Jurkat, Clone E6-1 (cell line): ENCODE measurements at places on chromosomes 2 and 18.
A peak's percentile ranks its signal among the peaks of the same experiment; 100 is the strongest.

DNA sequence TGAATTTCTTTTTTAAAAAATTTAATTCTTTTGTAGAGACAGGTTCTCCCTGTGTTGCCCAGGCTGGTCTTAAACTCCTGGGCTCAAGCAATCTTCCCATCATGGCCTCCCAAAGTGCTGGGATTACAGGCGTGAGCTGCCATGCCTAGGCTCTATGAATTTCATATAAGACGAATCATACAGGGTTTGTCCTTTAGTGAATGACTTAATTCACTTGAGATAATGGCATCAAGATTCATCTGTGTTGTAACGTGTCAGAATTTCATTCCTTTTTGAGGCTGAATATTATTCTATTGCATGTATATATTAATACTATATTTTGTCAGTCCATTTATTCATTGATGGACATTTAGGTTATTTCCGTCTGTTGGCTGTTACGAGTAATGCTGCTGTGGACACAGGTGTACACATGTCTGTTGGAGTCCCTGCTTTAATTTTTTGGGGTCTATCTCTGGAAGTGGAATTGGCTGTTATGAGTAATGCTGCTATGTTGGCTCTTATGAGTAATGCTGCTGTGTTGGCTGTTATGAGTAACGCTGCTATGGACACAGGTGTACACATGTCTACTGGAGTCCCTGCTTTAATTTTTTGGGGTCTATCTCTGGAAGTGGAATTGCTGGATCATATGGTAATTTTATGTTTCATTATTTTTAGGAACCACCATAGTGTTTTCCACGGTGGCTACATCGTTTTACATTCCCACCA lies 210.6 kb downstream of the CAMKMT start:
- no peak for DNase-seq

GRCh38 chr2:26874514-26874913 lies 26.6 kb downstream of the DPYSL5 start:
- DNase-seq, result no peak

- DNase-seq, result no peak
These were observed 18.3 kb downstream of the RAMP1 start for GRCh38 chr2:237877576-237878307.

- DNase-seq, result peak; percentile 99
These were observed 115.0 kb downstream of the SPTBN1 start for GRCh38 chr2:54570925-54571694.

GRCh38 chr2:37865640-37866039 lies 59.4 kb upstream of the RMDN2 start:
- no peak for DNase-seq

DNA sequence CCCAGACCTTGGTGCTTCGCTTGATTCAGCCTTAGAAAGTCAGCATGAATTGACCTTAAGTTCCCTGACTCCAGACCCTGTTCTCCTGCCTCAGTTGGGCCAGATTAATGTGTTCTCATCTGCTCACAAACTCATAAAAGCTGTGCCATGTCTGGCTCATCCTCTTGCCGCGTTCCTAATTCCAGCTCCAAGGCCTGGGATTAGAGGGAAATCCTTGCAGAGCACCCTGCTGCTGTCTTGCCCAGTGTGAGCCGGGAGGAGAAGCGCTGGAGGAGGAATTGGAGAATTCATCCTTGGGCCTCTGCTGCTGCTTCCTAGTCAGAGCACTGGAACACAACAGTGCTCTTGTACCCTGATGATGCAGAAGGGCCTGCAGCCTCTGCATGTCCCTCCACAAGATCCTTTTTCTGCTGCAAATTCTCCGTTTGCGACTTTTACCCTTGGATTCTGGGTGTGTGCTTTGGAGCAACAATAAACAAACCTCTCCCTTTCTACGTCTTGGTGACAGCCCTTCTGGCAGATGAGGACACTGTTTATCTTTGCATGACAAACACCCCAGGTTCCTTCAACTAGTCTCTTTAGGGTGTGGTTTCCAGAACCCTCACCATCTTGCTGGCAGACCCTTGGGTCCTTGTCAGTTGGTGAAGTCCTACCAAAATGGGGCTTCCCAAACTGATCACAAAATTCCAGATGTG lies 46.9 kb upstream of the CNGA3 start:
- no peak for DNase-seq

DNA sequence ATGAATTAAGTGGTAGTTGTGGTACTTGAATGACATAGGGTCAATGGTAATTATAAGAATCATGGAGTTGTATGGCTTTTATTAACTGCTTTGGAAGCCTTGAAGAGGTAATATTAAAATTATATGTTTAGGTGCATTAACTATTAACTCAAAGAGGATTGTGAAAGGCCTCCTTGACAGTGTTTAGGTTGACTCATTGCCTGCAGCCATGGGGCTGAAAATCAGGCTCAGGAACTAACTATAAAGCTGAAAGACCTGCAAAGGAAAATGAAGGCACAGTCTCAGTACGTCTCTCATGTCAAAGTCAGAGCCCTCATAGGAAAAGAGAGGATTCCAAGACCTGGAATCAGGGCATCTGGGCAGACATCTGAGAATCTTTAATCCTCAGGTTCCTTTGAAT lies 31.0 kb downstream of the CACNB4 start:
- DNase-seq, result no peak

GRCh38 chr18:60676815-60677214 lies 304.2 kb upstream of the MC4R start:
- no peak for DNase-seq

DNA sequence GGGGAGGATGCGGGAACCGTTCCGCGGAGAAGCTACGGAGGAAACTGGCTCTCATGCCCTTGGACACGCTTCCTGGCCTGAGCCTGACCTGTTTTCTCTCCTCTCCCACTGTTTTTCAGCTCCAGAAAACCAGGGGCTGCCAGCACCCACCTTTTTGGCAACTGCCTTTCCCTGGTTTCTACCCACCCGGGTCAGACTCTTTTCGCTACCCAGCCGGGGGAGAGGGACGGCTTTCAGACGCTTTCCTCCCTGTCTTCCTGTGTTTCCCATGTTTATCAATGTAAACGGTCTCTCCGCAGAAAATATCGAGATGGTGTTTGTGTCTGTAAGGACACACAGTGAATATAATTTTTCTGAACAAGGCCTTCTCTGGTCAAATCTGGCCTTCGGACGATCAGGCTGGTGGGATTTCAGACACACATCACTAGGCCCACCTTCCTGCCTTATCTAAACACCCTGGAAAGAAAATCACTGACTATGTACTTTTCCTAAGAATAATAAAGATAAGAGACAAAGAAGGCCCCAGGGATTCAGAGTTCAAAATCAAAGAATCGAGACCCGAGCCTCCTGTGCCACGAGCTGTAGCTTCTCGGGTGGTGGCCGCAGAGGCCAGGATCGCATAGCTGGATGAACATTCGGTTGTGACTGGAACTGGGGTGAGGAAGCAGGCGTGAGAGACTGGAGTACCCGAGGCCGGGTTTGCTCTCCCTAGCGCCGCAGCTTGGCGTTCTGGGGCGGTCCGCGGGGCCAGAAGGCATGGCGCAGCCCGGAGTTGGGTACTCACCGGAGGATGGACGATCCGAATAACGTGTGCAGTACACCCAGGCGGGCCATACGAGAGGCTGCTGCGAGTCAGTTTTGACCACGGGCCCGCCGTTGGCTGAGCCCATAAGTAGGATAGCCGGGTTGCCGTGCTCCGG lies 1.7 kb downstream of the EN1 start:
- no peak for DNase-seq

- no peak for DNase-seq
These were observed 39.7 kb upstream of the SOCS6 start for GRCh38 chr18:70249118-70249517.

GRCh38 chr2:168573128-168573903 lies 117.2 kb downstream of the CERS6 start:
- DNase-seq, result no peak

DNA sequence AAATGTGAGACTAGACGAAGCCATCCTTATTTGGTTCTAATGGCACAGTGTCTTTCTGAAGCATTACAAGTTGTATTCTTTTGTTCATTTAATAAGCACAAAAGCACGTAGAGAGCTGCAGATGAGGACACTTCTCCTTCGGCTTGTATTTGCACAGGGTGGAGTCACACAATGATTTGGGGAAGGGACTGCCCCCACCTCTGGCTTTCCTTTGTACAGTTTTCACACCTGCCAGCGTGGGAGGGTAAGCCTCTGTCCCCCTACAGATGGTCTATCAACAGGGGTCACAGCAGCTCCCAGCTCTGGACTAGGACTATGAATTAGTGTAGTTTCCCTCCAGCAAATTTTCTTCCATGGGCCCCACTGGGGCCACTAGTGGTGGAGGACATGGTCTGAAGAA lies 108.2 kb upstream of the KLHL14 start:
- no peak for DNase-seq

GRCh38 chr2:231037202-231037730 lies at the start of gene C2orf72:
Gene C2orf72, plus strand, starts transcription at chr2:231037523. Its CDS starts 43 bp downstream, at chr2:231037566.
- no peak for DNase-seq
